ENCODE measurements at places on chromosomes 16 and 17.

DNA sequence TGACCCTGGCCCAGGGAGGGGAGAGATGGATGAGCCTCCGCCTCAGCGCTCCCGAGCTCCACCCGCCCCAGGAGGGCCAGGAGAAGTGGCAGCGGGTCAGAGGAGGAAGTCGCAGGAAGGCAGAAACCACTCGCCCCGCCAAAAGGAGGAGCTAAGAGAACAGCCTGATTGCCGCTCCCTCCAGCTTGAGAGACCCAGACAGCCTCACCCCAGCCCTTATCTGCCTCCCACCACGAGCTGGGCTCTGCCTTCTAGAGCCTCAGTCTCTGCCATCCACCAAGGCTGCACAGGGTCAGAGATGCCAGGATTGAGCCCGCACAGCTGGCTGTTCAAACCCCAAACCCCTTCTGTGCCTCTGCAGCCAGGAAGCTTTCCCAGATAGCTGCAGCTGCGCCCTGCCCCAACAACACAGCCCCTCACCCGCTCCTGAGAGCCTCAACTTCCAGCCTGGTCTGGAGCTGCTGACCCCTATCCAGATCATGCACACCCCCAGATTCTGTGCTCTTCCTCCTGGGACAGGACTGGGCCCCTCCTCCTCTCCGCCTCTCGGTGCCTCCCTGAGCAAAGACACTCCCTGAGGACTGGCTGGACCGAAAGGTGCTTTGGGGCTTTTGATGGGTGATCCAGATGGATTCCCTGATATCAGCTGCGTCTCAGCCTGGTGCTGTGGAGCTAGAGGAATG lies 1.0 kb upstream of the ATP2A3 start:
- DNase-seq, result no peak

DNA sequence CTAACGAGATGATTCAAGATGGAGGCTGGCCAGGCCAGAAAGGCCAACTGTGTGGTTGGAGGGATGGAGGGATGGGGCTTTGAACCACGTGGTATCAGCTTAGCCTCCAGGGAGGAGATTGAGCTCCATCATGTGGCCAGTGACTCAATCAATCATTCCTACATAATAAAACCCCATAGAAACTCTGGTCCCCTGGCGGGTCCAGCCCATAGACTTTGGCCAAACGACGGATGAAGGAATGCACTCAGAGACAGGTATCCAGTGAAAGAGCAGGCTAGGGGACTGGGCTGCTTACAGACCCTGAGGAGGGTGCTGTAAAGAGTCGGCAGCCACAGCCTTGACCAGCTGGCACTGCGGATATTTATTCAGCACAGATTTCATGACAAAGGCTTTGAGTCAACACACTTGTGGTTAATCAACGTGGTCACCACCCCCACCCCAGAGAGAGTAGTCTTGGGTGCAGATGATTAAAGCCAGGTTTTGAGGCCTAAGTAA lies 308.7 kb upstream of the TNRC6C start:
- no peak for DNase-seq

- DNase-seq, result no peak
Measured at GRCh38 chr17:68497885-68498319, 14.3 kb upstream of the PRKAR1A start.

GRCh38 chr16:50797456-50797855 lies 55.6 kb downstream of the CYLD start:
- no peak for DNase-seq

- DNase-seq, result no peak
Measured at GRCh38 chr16:73010150-73010676, 37.7 kb downstream of the ZFHX3 start.

DNA sequence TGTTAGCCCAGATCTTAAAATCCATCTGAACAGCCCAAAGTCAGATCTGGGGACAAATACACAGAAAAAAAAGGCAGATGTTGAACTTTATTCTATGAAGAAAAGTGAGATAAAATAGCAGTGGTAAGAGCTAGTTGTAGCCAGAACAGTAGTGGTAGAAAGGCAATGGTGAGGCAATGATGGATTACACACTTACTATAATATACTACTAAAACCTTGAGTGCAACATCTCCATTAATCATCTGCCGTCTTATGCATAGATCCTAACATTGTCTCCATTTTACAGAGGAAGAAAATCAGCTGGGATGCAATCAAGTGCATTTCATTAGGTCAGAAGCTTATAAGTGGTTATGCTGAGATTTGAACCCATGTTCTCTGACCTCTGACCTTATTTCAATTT lies 699.6 kb downstream of the CDH11 start:
- no peak for DNase-seq

GRCh38 chr16:27347930-27348685 lies 34.3 kb downstream of the IL4R start:
- DNase-seq, result no peak

DNA sequence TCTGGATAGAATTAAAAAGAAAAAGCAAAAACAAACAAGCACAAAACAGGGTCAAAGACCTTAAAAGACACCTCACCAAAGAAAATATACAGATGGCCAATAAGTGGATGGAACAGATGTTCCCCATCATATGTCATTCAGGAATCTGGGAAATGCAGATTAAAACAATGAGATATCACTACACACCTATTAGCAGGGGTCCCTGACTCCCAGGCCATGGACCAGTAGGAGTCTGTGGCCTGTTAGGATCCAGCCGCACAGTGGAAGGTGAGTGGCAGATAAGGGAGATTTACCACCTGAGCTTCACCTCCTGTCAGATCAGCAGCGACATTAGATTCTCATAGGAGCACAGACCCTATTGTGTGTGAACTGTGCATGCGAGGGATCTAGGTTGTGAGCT lies 167.9 kb downstream of the HS3ST4 start:
- no peak for DNase-seq

Measured in SK-N-MC (cell line).